ENCODE measurements at places on chromosomes 16 and 17. TPM values are rescaled to one million over a fixed set of nuclear protein-coding genes. Genes with fewer than 3 reads are reported as not detected.

Gene ATP1B2
- 0.76 TPM for total RNA-seq

GRCh38 chr17:4588391-4588790 lies 4.1 kb downstream of the SMTNL2 start:
- DNase-seq = no peak

DNA sequence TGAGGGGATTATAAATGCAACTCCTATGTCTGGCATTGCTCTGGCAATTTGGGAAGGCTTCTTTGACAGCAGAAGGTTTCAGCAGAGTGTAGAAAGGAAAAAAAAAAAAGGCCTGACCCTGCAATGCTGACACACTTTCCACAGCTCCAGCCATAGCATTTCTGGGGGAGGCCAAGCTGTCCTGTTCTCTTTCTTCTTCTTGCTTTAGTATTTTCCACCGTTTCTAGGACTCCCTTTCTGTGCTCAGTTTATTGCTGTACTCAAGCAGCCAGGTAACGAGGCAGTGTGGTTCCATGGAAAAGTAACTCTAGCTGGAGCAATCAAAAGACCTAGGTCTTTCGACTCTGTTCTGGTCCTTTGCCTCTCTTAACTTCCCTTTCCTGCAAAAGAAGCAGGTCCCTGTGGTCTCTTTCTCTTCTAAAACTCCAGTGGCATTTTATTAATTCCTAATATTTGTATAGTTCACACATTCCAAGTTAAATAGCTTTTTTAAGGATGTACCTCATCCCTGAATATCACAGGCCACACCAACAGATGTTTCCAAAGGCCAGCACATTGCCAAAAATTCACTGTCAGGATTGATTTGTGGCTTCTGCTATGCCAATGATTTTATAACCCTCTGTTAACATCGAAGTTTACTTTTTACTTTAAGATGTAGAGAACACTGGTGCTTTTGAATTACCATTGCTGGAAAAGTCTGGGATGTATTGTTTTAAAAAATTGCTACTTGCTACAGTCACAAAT lies 90.3 kb upstream of the BCAR1 start:
- DNase-seq = no peak

DNA sequence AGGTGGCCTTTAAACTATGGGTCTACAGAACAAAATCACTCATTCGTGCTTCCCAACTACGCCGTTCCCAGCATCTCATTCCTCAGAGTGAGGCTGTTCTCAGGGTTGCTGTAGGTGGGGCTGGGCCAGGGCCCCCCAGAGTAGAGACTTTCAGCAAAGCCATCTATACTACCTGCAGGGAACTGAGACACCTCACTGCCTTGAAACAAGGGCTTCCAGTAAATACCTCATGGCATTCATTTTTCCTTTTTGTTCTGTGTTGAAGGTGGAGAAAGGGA lies 4.2 kb upstream of the SDK2 start:
- no peak for DNase-seq

Gene LRRC46
- total RNA-seq = not detected

Gene QPRT
- 5.5 TPM for total RNA-seq

Measured in suprapubic skin (tissue), 4 donors.